NCI-H2171 (cell line): ENCODE measurements at places on chromosomes 5 and 9.

GRCh38 chr9:82454509-82455190 is 466.1 kb downstream of the SPATA31D1 start:
- no peak for DNase-seq

DNA sequence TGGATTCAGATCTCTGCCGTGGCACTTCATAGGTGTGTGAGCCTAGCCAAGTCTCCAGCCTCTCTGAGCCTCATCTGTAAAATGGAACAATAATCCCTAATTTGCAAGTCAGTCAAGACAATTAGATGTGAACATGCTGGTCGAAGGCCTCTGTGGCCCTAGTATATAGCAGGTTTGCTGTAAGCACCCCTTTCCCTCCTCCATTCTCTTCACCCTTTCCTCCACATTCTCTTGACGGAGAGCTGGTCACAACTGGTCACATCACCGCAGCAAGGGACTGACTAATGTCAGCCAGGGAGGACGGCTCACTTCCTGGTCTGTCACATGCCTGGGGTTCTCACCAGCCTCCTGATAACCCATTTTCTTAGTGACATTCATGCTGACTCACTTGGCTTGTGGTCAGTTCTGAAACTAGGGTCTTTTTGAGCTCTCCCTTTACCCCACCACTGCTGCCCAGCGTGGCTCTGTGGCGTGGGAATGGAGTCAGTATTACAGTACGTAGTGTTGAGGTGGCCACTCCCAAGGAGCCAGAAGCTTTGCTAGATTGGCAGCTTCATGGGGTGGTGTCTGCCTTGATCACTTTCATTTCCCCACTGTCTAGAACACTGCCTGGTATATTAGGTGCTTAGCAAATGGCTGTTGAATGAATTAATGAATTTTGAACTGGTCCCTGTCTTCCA is 47.8 kb downstream of the ERGIC1 start:
- no peak for DNase-seq

DNA sequence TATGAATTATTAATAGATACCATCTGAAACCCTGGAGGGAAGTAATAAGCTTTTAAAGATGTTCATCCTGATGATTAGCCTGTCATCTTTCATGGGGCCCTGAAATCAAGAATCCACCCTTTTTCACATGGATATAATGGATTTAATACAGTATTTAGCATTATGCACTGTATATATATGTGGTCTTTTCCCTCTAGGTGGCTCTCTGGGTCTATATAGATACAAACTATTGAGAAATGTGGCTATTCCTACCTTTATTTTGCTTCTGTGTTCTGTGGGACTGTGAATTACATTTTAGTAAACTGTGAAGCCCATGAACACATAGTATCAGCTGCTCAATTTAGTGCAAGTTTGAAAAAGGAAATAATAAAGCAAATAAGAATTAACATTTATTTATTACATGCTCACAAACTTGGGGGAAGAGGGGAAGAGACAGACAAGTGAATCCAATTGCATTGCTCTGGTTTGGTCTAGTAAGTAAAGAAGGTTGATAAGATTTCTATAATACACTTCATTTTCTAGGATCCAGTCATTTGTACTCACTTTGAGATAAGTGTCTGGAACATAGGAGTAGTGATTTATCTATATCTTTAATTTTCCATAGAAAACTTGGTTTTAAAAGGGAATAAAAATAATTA is 112.2 kb downstream of the SCAMP1 start:
- no peak for DNase-seq

GRCh38 chr5:125120012-125120411 is 373.6 kb upstream of the ZNF608 start:
- no peak for DNase-seq

DNA sequence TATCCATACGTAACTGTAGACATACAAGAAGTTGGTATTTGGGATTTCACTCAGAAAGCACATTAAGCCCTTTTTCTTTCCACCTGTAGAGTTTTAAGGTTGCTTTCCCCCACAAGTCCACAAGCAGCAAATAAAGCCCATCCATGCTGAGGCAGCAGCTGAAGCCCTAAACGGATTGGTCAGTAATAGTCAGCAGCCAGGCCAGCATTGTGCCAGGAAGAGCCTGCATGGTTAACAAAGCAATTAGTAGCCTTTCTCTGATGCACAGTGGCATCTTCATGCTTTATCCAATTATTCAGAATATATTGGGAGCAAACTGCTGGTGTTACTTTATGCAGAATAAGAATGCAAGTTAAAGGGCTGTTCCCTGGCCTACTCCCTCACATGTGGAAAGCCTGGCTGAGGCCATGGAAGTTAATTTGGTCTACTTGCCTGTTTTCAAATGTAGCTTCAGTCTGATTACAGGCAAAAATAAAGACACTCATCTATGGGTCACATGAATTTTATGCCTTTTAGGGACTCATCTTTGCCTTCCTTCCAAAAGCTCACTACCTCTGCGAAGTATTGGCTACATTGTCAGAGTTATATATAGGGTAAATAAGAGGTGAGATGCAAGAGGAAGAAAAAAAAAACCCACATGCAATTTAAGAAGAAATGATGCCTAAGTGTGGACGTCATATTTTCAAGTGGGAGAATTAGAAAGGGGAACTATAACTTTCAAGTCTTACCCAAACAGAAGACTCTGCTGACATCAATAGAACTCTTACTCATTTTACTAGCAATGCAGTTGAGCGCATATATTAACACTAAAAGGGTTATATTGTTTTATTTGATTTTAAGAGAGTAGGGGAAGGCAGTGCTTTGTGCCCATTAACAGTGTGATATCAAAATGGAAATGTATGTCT is 15.9 kb downstream of the EBF1 start:
- no peak for DNase-seq

GRCh38 chr5:157285310-157286035 is 19.6 kb downstream of the CYFIP2 start:
- DNase-seq = no peak

GRCh38 chr9:72363236-72363635 is 1.8 kb downstream of the ZFAND5 start:
- no peak for DNase-seq

DNA sequence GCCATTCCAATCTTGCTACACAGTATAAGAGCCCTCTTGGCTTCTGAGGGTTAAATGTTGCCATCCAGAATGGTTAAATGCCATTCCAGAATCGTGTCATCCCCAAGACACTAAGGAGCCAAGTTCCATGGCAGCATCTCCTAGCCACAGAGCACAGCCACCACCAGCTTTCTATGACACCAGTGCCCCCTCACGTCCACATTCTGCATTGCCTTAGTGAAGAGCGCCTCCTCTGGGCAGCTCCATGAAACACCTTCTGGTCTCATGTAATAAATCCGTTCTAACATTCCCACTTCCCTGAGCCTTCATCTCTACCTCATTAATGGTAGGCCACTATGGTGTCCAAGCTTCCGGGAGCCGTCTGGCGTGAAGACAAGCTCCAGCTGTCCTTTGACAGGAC is 12.4 kb downstream of the CBY3 start:
- no peak for DNase-seq

DNA sequence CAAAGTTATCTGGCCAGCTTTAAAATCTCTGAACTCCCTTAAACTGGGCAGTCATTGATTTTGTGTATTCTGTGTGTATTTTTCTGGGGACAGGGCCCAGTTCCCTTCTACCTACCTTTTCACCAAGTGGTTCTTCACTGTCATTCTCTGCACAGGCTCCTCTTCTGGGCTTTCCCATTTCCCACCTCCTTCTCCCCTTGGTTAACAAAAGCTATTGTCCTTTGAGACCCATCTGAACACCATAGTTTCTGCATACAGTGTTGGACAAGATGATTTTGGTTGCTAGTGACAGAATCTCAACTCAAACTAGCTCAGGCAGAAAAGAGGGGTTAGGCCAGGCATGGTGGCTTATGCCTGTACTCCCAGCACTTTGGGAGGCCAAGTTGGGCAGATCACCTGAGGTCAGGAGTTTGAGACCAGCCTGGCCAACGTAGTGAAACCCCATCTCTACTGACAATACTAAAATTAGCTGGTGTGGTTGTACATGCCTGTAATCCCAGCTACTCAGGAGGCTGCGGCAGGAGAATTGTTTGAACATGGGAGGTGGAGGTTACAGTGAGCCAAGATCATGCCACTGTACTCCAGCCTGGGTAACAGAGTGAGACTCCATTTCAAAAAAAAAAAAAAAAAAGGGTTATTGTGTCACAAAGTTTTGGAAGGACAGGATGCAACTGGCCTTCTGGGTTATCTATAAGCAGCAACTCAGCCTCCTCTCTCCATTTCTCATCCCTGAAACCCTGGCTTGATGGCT is 31.0 kb upstream of the ANKRD34B start:
- no peak for DNase-seq

DNA sequence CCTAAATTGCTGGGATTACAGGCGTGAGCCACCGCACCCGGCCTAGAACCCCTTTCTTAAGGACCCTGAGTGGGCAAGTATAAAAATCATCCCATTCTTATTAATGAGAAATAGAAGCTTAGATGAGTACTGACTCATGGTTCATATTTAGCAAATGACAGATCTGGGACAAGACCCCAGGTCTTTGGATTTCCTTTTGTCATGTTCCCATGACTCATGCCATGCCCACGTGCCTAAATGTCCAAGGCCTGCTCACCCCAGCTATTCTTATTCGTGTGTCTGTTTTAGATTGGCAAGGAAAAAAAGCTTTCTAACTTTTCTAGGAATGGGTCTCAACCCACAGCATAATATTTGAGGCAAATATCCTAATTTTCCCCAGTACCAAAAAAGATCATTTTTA is 57.7 kb upstream of the RPS23 start:
- DNase-seq = no peak

DNA sequence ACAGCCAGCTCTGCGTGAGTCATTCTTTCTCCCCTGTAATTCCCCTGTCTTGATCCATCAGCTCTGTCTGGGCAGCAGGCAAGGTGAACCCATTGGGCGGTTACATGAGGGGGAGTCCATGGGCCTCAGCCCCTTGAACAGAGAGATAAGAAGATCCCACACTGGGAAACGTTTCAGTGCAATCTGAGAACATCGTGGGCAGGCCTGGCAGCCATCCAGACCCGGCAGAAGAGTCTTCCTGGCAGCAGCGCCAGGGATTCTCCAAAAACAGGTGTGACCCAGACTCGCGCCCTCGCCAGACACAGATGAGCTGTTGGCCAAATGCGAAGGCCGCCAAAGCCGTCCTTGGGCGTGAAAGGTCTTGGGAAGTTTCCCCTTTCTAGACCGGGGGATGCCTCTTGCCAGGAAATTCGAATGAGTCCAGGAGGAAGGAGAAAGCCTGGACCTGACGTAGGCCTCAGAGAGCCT is 6.4 kb upstream of the SLC12A7 start:
- DNase-seq = peak; percentile 88

- DNase-seq = no peak
Observed at GRCh38 chr5:126982926-126983873, 47.2 kb downstream of the MARCHF3 start.

GRCh38 chr5:148844433-148845280 is 18.2 kb downstream of the ADRB2 start:
- DNase-seq = no peak

DNA sequence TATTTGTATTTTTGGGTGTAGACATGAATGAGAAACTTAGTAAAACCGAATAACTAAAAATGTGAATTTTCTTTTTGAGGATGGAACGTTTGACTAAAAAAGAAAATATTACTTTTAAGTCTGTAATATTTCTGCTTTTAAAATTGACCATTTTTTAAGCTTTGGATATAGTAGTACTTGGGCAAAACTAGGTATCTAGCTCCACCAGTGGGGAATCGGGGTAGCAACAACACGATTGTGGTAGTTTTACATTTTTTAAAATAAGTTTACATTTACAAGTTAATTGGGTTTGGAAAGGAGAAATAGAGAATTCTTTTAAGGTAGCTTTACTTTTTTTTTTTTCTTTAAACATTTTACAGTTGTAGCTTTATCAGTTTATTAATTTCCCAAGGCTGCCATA is 154.4 kb downstream of the MAN2A1 start:
- no peak for DNase-seq

- no peak for DNase-seq
Observed at GRCh38 chr5:54956922-54957321, 28.5 kb downstream of the ESM1 start.

GRCh38 chr9:27528886-27529315 is 713 bp downstream of the MOB3B start:
- no peak for DNase-seq

- no peak for DNase-seq
Observed at GRCh38 chr5:126819253-126819652, 42.3 kb downstream of the LMNB1 start.

GRCh38 chr5:133461796-133462516 is 150.4 kb downstream of the FSTL4 start:
- no peak for DNase-seq

DNA sequence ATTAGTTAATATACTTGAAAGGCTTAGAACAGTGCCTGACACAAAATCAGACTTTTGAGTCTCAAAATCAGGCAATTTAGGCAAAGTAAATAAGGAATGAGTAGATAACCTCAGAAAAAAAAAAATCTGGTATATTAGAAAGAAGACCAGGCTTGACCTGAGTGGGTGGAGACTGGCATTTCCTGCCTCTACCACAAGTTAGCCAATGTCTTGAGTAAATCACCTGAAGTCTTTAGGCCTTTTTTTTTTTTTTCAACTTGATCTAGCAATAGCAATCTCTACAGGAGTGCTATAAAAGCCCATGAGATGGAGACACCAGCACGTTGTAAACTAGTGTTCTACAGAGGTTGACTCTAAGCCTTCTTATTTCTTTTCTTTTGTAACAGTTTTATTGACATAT is 104.2 kb upstream of the RASEF start:
- DNase-seq = no peak

DNA sequence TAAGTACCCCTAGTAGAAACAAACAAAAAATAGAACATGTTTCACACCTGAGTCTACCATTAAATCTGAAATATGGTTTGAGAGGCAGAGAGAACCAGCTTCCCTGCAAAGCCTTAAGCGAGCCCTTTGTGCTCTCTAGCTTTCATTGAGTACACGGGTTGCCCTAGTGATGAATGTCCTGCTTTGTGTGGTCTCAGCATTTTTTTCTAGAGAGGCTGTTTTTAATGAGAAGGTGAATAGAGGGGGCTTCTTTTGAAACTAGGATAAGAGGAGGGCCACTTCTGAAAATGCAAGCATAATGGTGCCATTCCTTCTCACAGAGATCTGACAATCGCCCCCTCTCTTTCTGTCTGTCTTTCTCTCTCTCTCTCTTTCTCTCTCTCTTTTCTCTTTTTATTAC is 131.3 kb downstream of the MACIR start:
- no peak for DNase-seq

- no peak for DNase-seq
Observed at GRCh38 chr5:115317320-115317719, 20.9 kb upstream of the CCDC112 start.

- DNase-seq = no peak
Observed at GRCh38 chr9:27193886-27194285, 84.9 kb downstream of the TEK start.

- DNase-seq = no peak
Observed at GRCh38 chr9:23850690-23851629, 24.9 kb upstream of the ELAVL2 start.

- no peak for DNase-seq
Observed at GRCh38 chr5:67549947-67550346, 353.3 kb upstream of the CD180 start.

GRCh38 chr5:124180875-124181461 is 565.5 kb downstream of the ZNF608 start:
- no peak for DNase-seq
